ENCODE measurements at places on chromosomes 2 and 18. TPM values are rescaled to one million over a fixed set of nuclear protein-coding genes. Genes with fewer than 3 reads are reported as not detected.
A peak's percentile ranks its signal among the peaks of the same experiment; 100 is the strongest.

GRCh38 chr2:24907116-24907515 lies 12.9 kb downstream of the ADCY3 start:
- no peak for DNase-seq
- no peaks in the 10 kb centered on the region for H3K27me3 ChIP-seq
- H3K4me3 ChIP-seq, result no peak overlapping the region
- no peak overlapping the region for H3K27ac ChIP-seq
- no peaks in the 10 kb centered on the region for H3K36me3 ChIP-seq
- H3K4me1 ChIP-seq, result peaks cover 3% of the 10 kb centered on the region

The SERPINB12 gene
- not detected for total RNA-seq

DNA sequence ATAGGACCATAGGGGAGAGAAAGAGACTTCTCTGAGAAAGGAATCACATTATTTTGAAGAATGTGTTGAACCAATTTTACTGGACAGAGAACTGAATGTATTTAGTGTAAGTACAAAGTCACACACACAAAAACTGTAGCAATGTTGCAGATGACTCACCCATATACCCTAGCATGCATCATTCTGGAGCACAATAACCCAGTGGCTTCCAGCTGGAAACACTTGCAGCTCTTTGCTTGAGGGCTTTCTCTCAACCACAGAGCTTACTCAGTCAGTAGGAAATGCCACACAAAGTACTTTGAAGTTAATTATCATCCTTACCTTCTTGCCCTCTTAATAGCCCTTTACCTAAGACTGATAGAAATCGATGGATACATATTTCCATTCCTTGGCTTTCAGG lies 760.0 kb upstream of the FSHR start:
- DNase-seq, result no peak
- no peaks in the 10 kb centered on the region for H3K36me3 ChIP-seq
- H3K4me3 ChIP-seq, result no peak overlapping the region
- H3K4me1 ChIP-seq, result no peaks in the 10 kb centered on the region
- no peak overlapping the region for H3K27ac ChIP-seq

GRCh38 chr2:237701859-237702390 lies 74.5 kb downstream of the LRRFIP1 start:
- H3K36me3 ChIP-seq, result no peaks in the 10 kb centered on the region
- no peak for DNase-seq
- H3K27ac ChIP-seq, result peak overlapping the region; percentile 69
- peaks cover 41% of the 10 kb centered on the region for H3K4me1 ChIP-seq

- H3K27me3 ChIP-seq, result no peaks in the 10 kb centered on the region
- H3K4me3 ChIP-seq, result no peak overlapping the region
- H3K36me3 ChIP-seq, result no peaks in the 10 kb centered on the region
These were observed 304.9 kb downstream of the DSEL start for GRCh38 chr18:67211646-67212045.

The REG3G gene
- not detected for total RNA-seq

The NBEAL1 gene
- total RNA-seq, result 8.2 TPM

DNA sequence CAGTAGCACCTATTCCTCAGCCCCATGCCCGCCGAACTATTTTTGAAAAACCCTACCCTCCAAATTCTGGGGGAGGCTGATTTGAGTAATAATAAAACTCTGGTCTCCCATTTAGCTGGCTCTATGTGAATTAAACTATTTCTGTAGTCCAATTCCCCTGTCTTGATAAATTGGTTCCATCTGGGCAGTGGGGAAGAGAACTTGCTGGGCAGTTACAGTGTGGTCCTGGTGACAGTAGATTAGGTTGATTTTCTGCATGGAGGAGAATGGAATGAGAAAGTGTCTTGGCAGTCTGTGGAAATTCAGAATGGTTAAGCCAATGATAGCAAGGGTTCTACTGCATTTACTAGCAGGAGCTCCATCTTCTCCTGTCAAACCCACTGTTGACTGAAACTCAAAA lies 95.0 kb downstream of the SPP2 start:
- H3K27ac ChIP-seq, result no peak overlapping the region
- H3K4me1 ChIP-seq, result no peaks in the 10 kb centered on the region
- no peak for DNase-seq
- no peaks in the 10 kb centered on the region for H3K36me3 ChIP-seq
- no peak overlapping the region for H3K4me3 ChIP-seq

GRCh38 chr2:100692381-100692780 lies 127.6 kb upstream of the NPAS2 start:
- no peak overlapping the region for H3K4me3 ChIP-seq
- no peaks in the 10 kb centered on the region for H3K36me3 ChIP-seq
- no peak overlapping the region for H3K27ac ChIP-seq

DNA sequence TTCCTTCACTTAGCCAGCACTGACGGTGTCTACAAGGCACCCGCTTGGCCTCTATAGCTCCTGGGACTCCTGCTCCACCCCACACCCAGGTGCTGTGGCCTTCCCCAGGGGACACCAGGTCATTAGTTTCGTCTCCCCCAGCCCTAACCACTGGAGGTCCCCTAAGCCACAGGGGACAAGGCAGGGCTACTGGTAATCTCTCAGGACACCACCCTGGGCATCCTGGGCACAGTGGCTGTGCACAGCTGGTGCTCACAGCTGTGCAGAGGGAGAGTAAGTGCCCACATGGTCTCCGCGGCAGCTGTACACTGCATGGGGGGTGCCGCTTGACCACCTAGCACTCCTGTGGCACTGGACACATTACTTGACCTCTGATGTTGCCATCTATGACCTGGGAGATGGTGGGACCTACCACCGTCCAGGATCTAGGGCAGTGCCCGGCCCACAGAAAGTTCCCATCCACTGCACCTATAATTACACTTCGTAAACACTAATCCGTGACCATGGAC lies 134.0 kb downstream of the HDAC4 start:
- peaks cover 19% of the 10 kb centered on the region for H3K4me1 ChIP-seq
- H3K27me3 ChIP-seq, result no peaks in the 10 kb centered on the region
- no peak overlapping the region for H3K4me3 ChIP-seq
- H3K36me3 ChIP-seq, result no peaks in the 10 kb centered on the region
- no peak overlapping the region for H3K27ac ChIP-seq

- no peak for DNase-seq
- H3K27ac ChIP-seq, result no peak overlapping the region
- H3K36me3 ChIP-seq, result no peaks in the 10 kb centered on the region
- no peaks in the 10 kb centered on the region for H3K27me3 ChIP-seq
These were observed 21.4 kb downstream of the POLE4 start for GRCh38 chr2:74979844-74980243.

GRCh38 chr2:74441690-74442482 lies at the start of gene RTKN:
Gene RTKN, minus strand, starts transcription at chr2:74441937. Its CDS starts 121 bp downstream, at chr2:74441816.
- H3K27me3 ChIP-seq, result no peaks in the 10 kb centered on the region
- H3K4me1 ChIP-seq, result peaks cover 4% of the 10 kb centered on the region
- H3K4me3 ChIP-seq, result peak within 1 kb of the TSS; percentile 90
- no peak for DNase-seq
- H3K36me3 ChIP-seq, result no peaks in the 10 kb centered on the region
- H3K27ac ChIP-seq, result peak within 1 kb of the TSS; percentile 87

DNA sequence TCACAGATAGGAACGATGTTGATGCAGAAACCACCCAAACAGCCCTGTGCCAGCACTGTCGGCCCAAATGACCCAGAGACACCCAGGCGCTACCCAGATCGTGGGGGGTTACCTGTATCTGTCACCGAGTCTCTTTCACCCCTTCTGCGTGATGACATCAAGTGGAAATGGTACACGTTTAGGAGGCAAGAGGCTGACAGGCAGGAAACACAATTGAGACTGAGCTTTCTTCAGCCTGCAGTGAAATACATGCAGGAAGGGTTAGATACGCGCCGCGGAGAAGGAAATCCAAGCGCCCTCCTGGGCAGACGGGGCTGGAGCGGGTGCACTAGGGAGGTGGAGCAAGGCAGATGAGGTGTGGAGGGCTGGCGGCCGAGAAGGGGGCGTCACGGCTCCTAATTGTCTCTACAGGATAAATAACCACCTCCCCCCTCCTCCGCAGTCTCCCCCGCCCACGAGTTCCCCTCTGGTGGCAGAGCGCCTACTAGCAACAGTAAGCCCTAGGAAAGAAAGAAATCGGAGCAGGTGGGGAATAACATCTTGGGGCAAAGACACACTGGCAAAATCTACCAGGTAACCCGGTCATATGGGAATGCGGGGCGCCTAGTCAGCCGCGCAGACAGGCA lies at the start of gene RNF152:
TSS of gene RNF152 (minus strand) at position 325 of the 626 bp plus-strand sequence. CDS start 76,544 bp downstream, outside the sequence.
- no peak within 1 kb of the TSS for H3K27ac ChIP-seq
- H3K4me1 ChIP-seq, result peaks cover 3% of the 10 kb centered on the region
- no peak for DNase-seq
- no peaks in the 10 kb centered on the region for H3K36me3 ChIP-seq
- H3K4me3 ChIP-seq, result peak within 1 kb of the TSS; percentile 74
- H3K27me3 ChIP-seq, result peaks cover 12% of the 10 kb centered on the region

The MSH2 gene
- total RNA-seq, result 204 TPM

GRCh38 chr2:136118819-136119716 lies 1.1 kb upstream of the CXCR4 start:
- H3K4me1 ChIP-seq, result no peaks in the 10 kb centered on the region
- H3K27me3 ChIP-seq, result peaks cover 36% of the 10 kb centered on the region
- 0 out of 2 replicates have a peak, but pooled peaks cover 2% of the 10 kb centered on the region for H3K36me3 ChIP-seq
- H3K4me3 ChIP-seq, result peak overlapping the region; percentile 57
- no peak overlapping the region for H3K27ac ChIP-seq

DNA sequence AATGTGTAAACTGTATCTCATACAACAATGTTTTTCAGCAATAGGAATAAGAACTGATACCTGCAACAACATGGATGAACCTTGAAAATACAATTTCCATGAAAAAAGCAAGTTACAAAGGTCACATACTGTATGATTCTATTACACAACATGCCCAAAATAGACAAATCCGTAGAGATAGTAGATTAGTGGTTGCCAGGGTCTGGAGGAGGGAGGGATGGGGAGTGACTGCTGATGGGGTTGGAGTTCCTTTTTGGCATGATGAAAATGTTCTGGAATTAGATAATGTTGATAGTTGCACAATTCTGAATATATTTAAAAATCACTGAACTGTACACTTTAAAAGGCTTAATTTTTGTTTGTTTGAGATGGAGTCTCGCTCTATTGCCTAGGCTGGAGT lies 33.8 kb downstream of the UBXN4 start:
- no peak overlapping the region for H3K4me3 ChIP-seq
- no peaks in the 10 kb centered on the region for H3K4me1 ChIP-seq
- H3K27me3 ChIP-seq, result no peaks in the 10 kb centered on the region
- DNase-seq, result no peak
- no peak overlapping the region for H3K27ac ChIP-seq

- no peaks in the 10 kb centered on the region for H3K27me3 ChIP-seq
- H3K36me3 ChIP-seq, result no peaks in the 10 kb centered on the region
- H3K4me1 ChIP-seq, result no peaks in the 10 kb centered on the region
- no peak overlapping the region for H3K4me3 ChIP-seq
These were observed 85.5 kb downstream of the NFATC1 start for GRCh38 chr18:79481046-79481790.

DNA sequence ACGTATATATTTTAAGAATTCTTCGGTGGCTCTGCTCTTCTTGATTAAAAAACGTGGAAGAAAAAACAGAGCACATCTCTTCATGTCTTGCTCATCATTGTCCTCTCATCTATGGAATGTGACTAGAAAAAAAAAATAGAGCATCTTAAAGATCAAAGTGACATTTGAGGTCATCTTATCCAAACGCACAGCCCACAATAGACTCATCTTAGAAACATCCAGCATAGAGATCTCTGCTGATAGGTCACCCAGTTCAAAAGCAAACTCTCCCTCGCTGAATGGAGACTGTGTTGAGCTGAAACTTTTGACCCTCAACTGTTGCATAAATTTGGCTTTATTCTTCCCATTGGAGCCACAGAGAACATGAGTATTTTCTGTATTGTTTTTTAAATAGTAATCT lies 65.2 kb downstream of the CMPK2 start:
- no peaks in the 10 kb centered on the region for H3K36me3 ChIP-seq
- H3K27me3 ChIP-seq, result peaks cover 5% of the 10 kb centered on the region
- H3K4me1 ChIP-seq, result peaks cover 7% of the 10 kb centered on the region
- DNase-seq, result no peak
- no peak overlapping the region for H3K27ac ChIP-seq
- H3K4me3 ChIP-seq, result no peak overlapping the region

- no peak overlapping the region for H3K4me3 ChIP-seq
- DNase-seq, result no peak
- no peak overlapping the region for H3K27ac ChIP-seq
- H3K36me3 ChIP-seq, result no peaks in the 10 kb centered on the region
- H3K27me3 ChIP-seq, result no peaks in the 10 kb centered on the region
These were observed 14.0 kb upstream of the DUSP2 start for GRCh38 chr2:96159084-96159830.

The CLEC4F gene
- not detected for total RNA-seq

GRCh38 chr2:164933671-164934189 lies 21.6 kb downstream of the SLC38A11 start:
- H3K36me3 ChIP-seq, result no peaks in the 10 kb centered on the region
- peaks cover 2% of the 10 kb centered on the region for H3K4me1 ChIP-seq
- no peak overlapping the region for H3K4me3 ChIP-seq
- H3K27ac ChIP-seq, result no peak overlapping the region
- no peaks in the 10 kb centered on the region for H3K27me3 ChIP-seq
- no peak for DNase-seq

DNA sequence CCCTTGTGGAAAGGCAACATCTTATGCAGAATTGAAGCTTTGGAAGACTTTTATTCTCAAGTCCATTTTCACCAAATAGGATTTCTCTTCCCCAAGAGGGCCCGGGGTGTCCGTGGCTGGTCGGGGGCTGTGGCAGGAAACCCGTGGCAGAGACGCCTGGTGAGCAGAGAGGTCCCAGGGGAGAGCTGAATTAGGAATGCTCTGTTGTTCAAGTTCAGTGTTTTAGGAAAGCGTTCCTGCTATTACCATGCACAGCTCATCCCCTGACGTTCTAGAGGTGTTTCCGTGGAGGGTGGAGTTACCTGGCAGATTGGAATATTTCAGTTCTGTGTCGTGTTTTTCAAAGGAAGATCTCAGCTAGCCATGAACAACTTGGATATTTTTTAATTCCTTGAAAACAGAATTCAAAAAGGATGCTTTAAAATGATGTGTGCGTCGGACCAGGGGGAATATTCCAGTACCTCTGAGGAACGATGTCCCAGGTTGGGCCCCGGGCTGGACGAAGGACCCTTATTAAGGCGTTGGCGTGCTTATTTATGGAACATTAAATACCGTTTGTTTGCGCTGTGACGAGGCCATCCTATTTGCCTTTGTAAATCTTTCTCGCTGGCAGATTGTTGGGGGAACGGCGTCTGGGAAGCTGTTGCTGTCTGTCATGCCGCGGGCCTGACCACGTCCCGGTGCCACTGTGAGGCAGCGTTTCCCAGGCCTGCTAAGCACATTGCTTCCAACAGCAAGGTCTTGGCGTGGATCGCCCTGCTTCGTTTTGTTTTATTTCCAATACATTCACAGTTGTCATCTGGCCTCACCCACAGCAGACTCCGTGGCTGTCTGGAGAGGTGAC lies 8.2 kb downstream of the NFATC1 start:
- no peak overlapping the region for H3K4me3 ChIP-seq
- no peaks in the 10 kb centered on the region for H3K36me3 ChIP-seq
- no peaks in the 10 kb centered on the region for H3K4me1 ChIP-seq
- no peak for DNase-seq
- H3K27ac ChIP-seq, result no peak overlapping the region
- peaks cover 6% of the 10 kb centered on the region for H3K27me3 ChIP-seq

- DNase-seq, result no peak
- no peak overlapping the region for H3K4me3 ChIP-seq
- H3K4me1 ChIP-seq, result no peaks in the 10 kb centered on the region
- no peaks in the 10 kb centered on the region for H3K27me3 ChIP-seq
- no peak overlapping the region for H3K27ac ChIP-seq
These were observed 245.5 kb upstream of the CXCR4 start for GRCh38 chr2:136363470-136363869.

- no peaks in the 10 kb centered on the region for H3K36me3 ChIP-seq
- H3K27me3 ChIP-seq, result no peaks in the 10 kb centered on the region
- no peak for DNase-seq
- H3K4me3 ChIP-seq, result no peak overlapping the region
- H3K4me1 ChIP-seq, result peaks cover 7% of the 10 kb centered on the region
These were observed 25.5 kb downstream of the LGALSL start for GRCh38 chr2:64479259-64480117.

Measured in H1 (cell line).